ENCODE measurements at places on chromosomes 7 and 10.

GRCh38 chr10:50621968-50622705, 1.6 kb downstream of the SGMS1 start:
- DNase-seq: peak; percentile 81

GRCh38 chr10:129768437-129769355, 195.4 kb downstream of the EBF3 start:
- no peak for DNase-seq

DNA sequence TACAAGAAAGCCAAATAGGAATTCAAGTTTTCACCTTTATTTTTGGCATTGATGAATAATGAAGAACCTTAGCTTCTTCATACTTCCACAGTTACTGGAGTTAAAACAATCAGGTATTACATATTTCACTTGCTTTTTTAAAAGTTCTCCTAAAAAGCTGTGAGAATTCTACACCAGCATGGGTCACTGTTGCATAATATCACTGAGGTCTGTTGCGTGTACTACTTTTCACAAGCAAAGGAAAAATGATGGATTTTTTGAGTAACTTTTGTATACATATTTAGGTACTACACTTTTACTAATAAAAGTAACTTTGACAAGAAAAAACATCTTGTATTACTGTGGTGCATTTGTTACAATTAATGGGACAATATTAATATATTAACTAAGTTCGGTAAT, 15.2 kb downstream of the FAM24B start:
- DNase-seq: no peak

DNA sequence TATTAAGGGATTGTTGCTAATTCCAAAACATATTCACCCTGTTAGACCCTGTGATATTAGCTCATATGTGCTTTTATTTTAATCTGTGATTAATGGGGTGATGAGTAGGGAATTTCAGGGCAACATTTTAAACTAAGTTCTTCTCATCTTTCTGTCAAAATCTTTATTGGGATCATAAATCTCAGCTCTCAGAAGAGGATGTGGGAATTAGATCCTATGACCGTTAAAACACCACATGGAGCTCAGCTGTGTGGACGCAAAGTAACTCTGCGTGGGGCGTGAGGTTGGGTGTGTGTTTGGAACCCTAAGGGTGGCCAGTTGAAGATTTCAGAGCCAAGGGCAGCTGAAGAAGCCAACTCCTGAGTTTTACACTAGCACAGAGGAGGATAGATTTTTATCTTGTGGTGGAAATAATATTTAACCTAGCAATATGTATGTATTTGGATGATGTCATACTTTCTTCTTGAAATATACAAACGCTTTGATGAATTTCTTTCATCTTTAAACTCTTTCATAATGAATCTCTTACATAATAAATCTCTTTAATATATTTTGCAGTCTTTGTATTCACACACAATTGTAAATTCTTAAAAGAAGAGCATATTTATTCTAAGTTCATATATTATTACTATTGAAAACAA, 64.4 kb downstream of the EPDR1 start:
- DNase-seq: no peak

DNA sequence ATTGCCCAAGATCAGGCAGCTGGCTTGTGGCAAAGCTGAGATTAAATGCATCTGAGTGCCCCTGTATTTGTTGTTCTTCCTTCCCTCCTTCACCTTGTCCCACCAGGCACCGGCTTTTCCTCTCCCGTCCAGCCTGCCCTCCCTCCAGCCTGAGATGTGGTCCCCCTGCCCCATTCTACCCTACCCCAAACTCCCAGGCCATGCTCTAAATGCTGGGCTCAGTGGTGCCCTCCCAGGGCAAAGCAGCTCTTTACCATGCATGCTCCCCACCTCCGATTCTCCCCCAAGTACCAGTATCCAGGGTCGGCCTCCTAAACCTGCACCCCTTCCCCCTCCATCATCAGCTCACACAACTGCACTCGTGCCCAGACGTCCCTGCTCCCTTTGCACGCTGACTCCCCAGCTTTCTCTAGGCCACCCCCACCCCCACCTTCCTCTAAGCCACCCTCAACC, 36.5 kb downstream of the CALML5 start:
- no peak for DNase-seq

DNA sequence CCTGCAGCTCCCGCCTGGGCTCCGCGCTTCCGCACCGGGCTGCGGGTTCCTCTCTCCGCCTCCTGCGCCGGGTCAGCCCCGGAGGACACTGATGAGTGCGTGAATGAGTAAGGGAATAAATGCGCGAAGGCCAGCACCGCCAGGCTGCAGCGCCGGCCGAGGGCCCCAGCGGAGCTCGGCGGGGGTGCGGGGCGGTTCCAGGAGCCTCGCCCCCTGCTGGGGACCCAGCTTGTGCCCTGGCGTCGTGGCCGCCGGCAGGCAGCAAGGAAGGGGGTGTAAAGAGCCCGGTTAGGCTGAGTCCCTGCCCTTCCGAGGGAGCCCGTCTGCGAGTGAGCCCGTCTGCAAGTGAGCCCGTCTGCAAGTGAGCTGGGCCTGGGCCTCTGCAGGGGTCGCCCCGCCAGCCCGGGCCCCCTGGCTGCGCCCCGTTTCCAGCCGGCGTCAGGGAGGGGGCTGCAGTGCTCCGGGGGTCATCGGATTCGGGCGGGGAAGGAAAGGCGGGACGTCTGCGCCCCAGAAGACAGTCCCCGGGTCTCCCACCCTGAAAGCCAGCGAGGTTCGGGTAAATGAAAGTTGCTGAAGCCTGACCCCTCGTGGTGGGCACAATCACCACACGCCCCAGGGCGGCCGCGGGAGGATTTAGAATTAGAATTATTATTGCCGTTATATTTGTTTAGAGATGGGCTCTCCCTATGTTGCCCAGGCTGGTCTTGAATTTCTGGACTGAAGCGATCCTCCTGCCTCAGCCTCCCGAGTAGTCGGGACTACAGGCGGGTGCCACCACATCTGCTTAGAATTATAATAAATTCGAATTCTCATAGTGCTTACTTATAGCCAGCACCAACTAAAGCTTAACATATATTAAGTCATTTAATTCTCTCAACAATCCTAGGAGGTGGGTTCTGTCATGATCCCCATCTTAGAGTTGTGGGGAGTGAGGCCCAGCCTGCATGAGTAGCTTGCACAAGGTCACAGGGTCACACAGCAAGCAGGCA, 8.6 kb upstream of the CRYGN start:
- peak; percentile 24 for DNase-seq

DNA sequence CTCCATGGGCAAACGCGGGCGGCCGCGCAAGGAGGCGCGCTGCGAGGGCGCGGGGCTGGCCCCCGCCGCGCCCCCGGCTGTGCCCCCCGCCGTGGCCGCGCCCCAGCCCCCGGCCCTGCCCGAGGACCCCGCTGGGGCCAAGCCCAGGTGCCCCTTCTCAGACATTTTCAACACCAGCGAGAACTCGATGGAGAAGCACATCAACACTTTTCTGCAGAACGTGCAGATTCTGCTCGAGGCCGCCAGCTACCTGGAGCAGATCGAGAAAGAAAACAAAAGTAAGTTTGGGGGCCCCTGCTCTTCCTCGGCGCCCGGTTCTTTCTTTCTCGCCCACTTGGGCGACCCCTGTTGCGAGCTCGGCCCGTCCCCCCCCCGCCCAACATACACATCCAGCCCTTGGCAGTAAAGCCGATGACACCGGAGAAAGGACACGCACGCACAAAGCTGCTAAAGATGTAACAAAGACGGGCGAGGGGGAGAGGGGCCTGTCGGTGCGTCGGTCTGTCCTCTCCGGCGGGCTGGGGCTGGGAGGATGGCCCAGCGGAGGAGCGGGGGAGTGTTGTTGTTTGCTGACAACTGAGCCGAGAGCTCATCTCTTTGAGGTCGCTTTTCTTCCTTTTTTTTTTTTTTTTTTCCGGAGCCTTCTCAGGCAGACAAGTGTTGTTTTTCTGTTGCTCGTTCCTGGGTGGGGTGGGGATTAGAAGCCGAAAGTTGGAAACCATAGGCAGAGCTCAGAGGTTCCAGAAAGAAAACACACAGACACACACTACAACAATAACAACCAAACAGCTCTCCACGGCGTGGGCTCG, 604 bp downstream of the MXI1 start:
- peak; percentile 29 for DNase-seq

- no peak for DNase-seq
These were observed 274 bp downstream of the PITX3 start for GRCh38 chr10:102241032-102241443.

DNA sequence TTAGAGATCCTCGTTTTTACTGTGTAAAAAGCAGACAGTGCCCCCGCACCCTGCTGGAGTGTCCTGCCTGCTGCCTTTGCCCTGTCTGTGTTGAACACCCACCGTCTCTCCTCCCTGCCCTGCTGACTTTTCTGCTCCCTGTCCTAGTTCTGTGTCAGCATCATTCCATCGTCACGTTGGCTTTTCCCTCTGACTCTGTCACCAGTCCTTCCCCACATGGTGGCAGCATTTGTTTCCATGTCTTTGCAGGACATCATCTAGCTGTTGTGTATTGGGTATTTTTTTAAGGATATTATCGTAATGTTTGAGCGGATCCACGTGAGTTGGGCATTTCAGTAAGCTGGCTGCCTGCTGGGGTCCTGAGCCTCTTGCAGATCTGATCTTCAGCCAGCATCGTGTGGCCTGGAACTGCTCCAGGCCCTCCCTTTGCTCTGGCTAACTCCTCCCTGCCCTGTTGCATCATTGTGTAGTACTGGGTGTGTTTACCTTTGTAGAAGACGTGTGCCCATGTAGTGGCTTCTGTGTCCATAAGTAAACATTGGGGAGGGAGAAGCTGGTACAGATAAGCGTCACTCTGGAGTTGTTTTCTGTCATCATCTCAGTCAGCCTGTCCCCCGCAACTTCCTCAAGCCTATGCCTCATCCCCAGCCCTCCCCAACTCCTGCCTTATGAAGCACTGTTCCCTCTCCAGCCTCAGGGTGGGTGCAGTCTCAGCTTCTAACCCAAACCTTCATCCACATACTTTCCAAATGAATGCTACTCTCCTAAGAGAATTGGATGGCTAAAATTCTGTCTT, 44.3 kb downstream of the TRRAP start:
- DNase-seq: no peak

DNA sequence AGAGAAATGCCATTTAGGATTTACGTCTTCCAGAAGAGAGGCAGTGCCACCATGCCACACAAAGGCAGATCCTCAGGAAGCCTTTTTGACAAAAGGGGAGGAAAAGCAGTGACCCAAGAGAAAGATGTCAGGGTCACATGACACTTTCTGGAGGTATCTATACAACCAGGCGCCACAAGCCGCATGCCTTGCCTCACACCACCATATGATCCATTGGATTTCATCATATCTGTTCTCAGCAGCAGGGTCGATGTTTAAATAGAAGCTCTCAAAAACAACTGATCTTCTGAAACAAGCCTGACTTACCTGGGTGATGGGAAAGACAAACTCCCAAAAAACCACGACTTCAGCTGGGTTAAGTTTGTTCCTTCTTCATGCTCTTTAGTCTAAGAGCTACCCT, 52.5 kb upstream of the UNC5B start:
- DNase-seq: no peak

- DNase-seq: no peak
These were observed 44.6 kb downstream of the INSIG1 start for GRCh38 chr7:155342313-155342712.

DNA sequence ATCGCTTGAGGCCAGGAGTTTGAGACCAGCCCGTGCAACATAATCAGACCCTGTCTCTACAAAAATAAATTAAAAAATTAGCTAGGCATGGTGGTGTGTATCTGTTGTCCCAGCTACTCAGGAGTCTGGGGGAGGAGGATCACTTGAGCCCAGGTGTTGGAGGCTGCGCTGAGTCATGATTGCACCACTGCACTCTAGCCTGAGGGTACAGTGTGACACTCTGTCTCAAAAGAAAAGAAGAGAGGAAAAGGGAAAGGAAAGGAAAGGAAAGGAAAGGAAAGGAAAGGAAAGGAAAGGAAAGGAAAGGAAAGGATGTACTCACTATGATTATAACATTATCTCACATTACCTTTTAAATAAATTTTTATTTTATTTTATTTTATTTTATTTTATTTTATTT, 56.5 kb upstream of the MPP7 start:
- DNase-seq: no peak

DNA sequence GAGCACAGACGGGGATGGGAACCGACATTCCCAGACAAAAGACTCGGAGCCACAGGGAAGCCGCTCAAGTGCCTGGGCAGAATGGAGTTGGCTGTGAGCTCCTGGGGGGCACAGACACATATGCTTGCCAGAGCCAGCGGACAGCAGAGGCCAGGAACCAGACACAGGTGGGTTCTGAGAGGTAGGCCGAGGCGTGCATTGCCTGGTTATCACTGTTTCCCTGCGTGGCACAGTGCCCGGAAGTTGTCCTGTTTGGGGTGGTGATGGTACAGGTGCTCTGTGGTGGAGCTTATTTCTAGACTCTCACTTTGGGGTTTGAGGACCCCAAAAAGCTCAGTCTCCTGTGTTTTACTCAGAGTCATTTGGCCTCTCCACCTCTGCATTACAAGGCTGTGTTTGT, 2.5 kb downstream of the PALD1 start:
- DNase-seq: no peak

GRCh38 chr7:16669581-16669980, 23.6 kb downstream of the BZW2 start:
- DNase-seq: no peak

- DNase-seq: peak; percentile 9
These were observed 11.6 kb downstream of the CDNF start for GRCh38 chr10:14826076-14826829.

DNA sequence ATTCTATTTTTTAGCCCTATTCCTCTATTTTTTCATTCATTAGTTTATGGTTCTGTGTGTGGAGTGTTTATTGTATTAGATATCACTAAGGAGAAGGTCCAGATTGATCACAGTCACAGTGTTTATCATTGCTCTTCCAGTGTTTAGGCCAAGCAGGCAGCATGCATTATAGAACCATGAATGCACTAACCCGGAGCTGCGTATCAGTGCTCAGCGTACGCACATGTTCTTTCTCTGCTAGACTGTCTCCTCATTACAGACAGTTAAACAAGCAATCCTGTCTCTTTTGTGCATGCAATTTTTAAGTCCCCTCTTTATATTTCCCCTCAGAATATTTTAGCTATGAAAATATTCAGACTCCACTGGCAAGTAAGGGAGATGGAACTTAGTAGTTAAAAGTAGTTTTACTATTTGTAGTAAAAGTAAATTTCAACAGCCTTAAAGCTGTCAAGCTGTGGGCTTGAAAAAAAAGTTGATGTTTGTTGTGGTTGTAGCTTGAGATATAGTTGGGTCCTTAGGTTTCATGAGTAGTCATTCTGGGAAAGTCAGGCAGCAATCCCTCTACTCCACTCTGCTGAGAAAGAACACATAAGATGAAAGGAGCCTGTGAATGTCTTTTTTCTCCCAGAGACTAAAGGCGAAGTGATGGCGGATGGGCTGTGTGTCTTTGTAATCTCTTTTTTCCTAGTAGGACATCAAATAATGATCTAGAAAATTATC, 260.4 kb downstream of the CDK14 start:
- DNase-seq: no peak

- DNase-seq: no peak
These were observed 130.5 kb upstream of the DGKB start for GRCh38 chr7:15033039-15033438.

DNA sequence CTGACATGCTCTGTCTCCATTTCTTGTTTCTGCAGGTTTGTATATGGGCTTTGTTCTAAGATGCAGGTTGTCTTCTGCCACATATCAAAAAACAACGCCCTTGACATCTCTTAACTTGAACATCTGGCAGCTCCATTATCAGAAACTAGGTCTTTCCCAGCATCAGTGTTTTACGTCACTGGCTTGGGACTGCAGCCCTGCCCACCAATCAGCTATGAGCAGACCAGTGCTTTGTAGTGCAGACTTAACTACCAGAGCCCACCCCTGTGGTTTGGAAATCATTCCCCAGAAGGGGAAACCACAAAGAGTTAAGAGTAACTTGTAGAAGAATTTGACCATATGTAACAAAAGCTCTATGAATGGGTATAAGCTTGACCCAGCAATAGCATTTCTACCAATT, 132.4 kb downstream of the SEPTIN14 start:
- DNase-seq: no peak

Measured in inflammatory macrophage treated with lipopolysaccharide for 1 hour (primary cell).